ENCODE measurements at places on chromosomes 7 and 10.

DNA sequence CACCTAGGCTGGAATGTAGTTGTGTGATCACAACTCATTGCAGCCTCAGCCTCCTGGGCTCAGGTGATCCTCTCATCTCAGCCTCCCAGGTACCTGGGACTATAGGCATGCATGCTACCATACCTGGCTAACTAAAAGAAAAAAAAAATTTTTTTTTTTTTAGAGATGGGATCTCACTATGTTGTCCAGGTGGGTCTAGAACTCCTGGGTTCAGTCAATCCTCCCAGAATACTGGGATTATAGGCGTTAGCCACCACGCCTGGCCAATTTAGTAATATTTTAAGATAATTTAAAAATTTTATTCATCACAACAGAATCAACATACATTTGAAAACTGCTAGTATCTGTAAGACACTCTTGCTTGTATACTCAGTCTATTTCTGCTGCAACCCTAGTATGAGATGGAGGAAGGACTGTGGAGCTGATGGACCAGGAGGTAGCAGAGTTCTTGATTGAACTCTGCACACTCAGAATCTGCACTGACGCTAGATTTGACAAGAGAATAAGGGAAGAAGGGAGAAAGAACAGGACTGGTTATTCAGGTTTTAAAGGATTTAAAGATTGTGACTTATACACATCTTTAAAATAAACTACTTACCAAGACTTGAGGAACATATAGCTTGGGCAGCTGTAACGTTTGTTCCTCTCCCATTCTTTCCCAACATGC, 57.6 kb downstream of the VCL start:
- no peak for DNase-seq

DNA sequence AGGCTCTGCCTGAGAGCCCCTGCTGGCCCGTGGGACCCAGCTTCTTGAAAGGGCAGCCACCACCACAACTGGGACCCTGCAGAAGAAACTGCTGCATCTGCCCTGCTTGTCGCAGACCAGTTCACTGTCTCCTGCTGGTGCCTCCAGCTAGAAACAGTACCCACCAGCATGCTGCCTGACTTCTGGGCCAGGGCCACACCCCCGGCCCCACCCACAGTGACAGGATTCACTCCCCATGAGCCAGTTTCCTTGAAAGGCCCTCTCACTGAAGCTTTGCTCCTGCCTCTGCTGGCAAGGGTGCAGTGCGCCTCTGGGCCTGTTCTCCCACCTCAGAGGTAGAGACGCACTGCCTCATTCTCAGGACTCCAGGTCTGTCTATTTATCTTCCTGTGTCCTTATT, 32.4 kb downstream of the ANXA11 start:
- DNase-seq = no peak

DNA sequence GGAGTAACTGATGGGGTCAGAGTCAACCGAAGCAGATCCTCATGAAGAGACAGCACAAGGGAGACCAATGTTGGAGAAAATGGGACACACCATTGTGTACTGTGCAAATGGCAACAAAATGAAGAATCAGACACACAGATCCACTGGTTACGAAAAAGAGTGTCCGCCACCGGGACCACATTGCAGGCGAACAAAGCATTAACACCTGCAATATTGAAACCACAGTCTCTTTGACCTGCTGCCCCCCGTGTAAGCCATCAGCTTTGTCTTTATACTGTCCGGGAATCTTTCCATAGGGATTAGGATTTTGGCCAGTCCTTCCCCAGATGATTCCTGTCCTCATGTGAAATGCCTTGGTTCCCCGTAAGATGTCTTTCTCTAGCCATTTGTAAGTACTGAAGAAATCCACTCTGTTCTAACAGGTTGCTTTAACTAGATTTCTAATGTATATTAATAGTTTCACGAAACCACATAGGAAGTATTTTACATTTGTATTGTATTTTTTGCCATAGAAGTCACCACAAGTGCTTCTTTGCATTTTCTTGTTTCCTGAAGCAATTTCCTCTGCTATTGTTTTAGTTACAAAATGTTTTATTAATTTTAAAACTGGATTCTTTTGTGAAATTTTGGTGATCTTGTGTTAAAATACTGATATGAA, 140.8 kb upstream of the NFE2L3 start:
- DNase-seq = no peak

GRCh38 chr7:127194571-127194970, 58.2 kb downstream of the GRM8 start:
- DNase-seq = no peak

DNA sequence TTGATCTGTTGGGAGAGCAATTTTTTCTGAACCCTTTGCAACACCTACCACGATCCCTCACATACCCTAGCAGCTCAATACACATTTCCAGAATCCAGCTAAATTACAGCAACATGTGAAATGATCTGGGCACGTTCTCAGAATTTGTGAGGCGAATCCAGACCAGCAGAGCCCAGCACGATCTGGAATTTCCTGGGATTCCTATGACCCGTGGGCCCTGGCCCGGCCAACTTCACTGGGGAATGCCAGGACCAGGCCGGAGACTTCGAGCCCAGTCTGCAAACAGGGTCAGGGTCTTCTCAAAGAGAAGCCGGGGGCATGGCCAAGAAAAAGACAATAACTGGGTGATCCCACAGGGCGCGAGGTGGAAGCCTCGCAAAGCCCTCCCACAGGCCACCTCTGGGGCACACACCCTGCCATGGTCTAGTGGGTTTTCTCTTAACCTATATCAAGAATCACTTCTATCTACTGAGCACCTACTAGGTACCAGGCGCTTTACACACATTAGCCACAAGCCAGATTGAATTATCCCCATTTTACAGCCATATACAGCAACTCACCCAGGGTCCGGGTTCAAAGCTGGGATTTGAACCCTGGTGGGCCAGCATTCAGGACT, 33.8 kb downstream of the FAM53B start:
- no peak for DNase-seq

- no peak for DNase-seq
These were observed 18.6 kb upstream of the ADRB1 start for GRCh38 chr10:114024876-114025610.

DNA sequence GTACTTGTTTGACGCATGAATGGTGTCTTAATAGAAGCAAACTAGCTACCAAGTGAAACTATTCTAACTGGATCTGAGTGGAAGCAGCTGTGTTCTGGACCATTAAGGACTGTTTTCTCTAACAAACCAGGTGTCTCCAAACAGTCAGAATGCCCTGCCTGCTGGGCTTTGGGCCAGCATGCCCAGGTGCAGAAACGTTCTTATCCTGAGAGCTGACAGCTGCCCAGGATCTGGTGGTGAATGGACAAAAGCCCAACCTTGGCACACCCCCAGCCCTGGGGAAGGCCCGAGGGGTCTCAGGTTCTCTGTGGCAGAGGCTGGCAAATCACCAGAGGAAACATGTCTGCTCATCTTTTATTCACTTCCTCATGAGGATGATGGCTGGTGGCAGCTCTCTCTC, 48.2 kb upstream of the LAMB4 start:
- DNase-seq = no peak

DNA sequence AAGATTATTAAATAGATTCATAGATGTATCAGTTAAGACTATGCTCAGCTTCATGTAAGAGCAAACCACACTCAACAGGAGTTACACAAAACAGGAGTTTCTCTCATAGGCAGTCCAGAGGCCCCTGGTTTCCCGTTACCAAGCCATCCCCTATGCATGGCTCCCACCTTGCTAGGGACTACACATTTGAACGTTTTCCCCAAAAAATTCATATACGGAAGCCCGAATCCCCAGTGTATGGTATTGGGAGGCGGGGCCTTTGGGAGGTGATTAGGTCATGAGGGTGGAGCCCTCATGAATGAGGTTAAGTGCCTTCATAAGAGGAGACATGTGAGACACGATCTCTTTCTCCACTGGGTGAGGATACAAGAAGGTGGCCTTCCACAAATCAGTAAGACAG, 29.1 kb downstream of the RSU1 start:
- no peak for DNase-seq

DNA sequence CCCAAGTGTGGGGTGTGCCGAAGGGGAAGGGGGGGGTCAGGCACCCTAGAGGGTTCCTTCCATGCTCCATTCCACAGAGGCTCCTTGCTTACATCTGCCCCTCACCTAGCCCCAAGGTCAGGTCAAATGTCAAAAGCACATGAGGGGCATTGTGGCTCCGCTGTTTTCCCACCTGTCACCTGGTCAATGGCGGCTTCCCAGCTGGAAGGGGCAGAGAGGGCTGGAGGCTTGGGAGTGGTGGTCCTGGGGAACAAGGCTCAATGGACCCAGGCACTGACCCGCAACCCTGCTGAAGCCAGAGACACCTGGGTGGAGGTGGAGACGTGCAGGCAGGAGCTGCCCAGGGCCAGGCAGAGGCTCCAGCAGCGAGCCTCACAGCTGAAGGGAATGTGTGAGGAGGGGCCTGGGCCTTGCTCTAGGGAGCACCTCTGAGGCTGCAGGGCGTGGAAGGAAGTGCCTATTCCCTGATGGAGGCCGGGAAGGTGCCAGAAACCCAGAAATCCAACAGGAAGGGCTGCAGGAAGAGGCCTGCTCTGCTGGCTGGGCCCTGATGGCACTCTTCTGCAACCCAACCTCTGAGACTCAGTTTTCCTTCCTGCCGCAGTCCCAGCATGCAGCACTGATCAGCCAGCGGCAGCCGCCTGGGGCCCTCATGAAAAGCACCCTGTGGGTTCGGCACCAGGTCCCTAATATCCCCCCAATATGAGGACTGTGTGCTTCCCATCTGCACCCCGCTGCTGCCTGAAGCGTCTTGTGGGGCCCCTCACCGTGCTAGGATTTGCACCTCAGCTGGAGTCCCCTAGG, 16.0 kb downstream of the RASGEF1A start:
- DNase-seq = no peak

- DNase-seq = no peak
These were observed 178.8 kb downstream of the NEURL1 start for GRCh38 chr10:103672345-103672744.

Measured in activated naive CD4-positive, alpha-beta T cell (primary cell).